ENCODE measurements at places on chromosomes 16 and 17. TPM values are rescaled to one million over a fixed set of nuclear protein-coding genes. Genes with fewer than 3 reads are reported as not detected.
A peak's percentile ranks its signal among the peaks of the same experiment; 100 is the strongest.

DNA sequence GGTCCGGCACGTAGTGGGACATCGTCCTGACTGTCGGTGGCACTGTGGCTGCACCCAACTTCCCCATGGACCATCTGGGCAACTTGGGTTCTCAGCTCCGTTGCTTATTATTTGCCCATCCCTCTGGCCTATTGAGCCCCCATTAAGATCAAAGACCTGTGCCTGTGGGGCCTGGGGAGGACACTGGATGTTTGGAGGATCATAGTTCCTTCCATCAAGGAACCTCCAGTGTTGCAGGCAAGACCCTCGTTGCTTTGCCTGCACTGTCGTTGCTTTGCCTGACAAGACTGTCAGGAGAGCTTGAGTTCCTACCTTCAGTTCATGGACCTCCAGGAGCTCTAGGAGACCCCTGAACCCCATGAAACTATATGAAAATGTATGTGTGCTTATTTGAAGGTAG is 127.2 kb downstream of the CCDC144A start:
- H3K4me1 ChIP-seq: no peaks in the 10 kb centered on the region
- no peaks in the 10 kb centered on the region for H3K36me3 ChIP-seq
- H3K27me3 ChIP-seq: no peaks in the 10 kb centered on the region
- no peak overlapping the region for H3K4me3 ChIP-seq

DNA sequence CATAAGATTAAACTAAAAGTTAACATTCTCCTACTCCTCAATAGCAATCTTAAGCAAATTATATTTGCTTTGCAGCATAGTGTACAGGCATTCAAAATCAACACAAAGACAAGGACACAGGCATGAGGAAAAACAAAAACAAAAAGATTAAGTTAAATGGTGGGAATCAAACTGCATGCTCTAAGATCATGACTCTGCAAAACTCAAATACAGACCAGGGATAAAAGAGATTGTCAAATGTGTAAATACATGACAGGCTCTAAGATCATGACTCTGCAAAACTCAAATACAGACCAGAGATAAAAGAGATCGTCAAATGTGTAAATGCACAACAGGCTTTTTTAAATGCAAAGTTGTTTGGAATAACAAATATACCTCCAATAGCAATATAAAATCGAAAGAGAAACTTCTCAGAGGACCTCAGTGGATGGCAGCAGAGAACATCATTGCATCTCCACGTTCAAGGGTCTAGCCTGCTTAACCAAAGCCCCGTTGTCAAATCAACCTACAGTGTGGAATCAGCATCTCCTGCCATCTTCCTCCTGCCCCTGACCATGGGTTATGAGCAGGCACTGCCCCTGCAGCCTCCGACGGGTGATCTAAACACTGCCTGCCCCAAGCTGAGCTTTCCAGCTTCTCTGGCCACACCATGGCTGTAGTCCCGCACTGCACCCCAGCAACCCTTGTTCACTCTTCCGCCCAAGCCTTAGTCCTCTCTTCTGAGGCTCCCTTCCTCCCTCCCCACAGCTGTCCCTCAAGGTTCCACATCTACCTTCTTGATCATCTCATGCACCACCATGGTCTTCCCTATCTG is 446.1 kb downstream of the SOX9 start:
- H3K4me1 ChIP-seq: no peaks in the 10 kb centered on the region
- no peak overlapping the region for H3K27ac ChIP-seq
- DNase-seq: no peak
- H3K36me3 ChIP-seq: no peaks in the 10 kb centered on the region
- no peaks in the 10 kb centered on the region for H3K27me3 ChIP-seq
- H3K4me3 ChIP-seq: no peak overlapping the region

DNA sequence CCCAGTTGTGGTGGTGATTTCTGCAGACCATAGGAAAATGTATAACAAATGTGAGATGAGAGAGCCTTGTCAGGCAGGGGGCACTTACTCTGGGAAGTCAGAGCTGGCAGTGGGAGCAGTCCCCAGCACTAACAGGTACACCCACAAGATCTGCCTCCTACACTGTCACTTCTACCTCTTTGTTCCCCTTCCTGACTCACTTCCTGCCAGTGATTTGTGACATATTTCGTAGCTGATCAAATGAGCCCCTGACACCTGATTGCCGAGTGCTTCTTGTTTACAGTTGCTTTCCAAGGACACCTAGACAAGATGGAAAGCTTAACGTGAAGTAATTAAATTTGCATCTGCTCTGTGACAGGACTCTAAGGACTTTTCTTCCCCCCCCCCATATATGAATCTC is 40.5 kb downstream of the FTO start:
- H3K27ac ChIP-seq: no peak overlapping the region
- no peaks in the 10 kb centered on the region for H3K36me3 ChIP-seq
- no peaks in the 10 kb centered on the region for H3K27me3 ChIP-seq
- H3K4me3 ChIP-seq: no peak overlapping the region

GRCh38 chr17:13537167-13537731 is 64.5 kb downstream of the HS3ST3A1 start:
- no peak for DNase-seq
- H3K27ac ChIP-seq: no peak overlapping the region
- H3K4me1 ChIP-seq: no peaks in the 10 kb centered on the region
- no peak overlapping the region for H3K4me3 ChIP-seq

DNA sequence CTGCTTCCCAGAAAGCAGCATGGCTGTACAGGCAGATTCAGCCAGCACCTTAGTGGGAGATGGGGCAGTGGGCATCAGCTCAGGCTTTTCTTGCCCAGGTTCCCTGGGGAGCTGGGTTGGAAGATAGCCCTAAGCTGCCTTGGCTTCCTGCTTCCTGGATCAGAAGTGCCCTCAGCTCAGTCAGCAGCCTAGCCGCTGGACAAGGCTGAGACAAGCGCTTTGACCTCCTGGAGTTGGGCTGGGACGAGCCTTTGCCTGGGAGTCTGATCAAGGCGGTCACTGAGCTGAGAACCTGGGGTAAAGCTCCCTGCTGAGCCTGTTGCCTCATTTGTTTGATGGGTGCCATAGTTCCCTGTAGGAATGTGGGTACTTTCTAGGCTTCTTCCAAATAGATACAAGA is 190.0 kb downstream of the RAB11FIP4 start:
- peaks cover 12% of the 10 kb centered on the region for H3K4me1 ChIP-seq
- H3K36me3 ChIP-seq: no peaks in the 10 kb centered on the region
- peak overlapping the region; percentile 39 for H3K27ac ChIP-seq
- H3K4me3 ChIP-seq: no peak overlapping the region
- H3K27me3 ChIP-seq: no peaks in the 10 kb centered on the region

DNA sequence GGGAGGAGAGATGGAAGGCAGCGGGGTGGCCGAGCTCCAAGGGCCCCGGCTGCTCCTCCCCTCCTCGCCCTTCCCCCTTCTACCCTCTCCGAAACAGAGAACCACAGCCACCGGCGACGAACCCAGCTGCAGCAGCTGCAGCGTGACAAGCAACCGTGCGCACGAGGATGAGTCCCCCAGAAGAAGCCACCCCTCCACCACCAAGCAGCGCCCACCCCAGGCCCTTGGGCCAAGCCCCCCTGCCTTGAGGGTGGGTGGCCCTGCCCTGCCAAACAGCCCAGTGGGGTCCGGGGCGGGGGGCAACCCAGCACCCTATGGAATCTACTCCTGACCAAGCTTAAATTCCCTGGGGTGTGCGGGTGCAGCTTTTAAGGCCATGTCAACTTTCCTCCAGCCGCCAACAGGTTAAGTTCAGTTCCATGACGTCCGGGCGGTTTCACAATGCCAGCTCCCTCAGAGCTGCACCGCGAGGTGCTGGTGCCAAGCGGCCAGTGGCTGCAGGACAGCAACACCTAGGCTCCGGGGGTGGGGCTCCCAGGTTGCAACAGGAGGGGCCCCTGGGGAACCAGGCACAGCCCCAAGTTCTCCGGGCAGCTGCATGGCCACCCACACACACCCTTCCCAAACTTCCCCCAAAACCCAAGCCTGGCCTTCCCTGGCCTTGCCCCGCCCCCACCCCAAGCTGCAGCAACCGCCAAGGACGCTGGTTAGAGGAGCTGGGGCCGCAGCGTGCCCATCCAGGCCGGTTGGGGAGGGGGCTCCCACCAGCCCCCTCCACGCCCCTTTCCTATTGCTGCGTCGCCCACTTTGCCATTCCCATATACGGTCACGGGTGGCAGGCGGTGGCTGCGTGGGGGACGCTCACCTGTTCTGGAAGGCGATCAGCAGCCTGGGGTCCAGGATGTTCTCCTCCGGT is 2.0 kb downstream of the CBX4 start:
- H3K4me1 ChIP-seq: peaks cover 23% of the 10 kb centered on the region
- H3K27ac ChIP-seq: no peak overlapping the region
- H3K4me3 ChIP-seq: peak overlapping the region; percentile 63
- H3K36me3 ChIP-seq: no peaks in the 10 kb centered on the region
- peak; percentile 43 for DNase-seq
- no peaks in the 10 kb centered on the region for H3K27me3 ChIP-seq

DNA sequence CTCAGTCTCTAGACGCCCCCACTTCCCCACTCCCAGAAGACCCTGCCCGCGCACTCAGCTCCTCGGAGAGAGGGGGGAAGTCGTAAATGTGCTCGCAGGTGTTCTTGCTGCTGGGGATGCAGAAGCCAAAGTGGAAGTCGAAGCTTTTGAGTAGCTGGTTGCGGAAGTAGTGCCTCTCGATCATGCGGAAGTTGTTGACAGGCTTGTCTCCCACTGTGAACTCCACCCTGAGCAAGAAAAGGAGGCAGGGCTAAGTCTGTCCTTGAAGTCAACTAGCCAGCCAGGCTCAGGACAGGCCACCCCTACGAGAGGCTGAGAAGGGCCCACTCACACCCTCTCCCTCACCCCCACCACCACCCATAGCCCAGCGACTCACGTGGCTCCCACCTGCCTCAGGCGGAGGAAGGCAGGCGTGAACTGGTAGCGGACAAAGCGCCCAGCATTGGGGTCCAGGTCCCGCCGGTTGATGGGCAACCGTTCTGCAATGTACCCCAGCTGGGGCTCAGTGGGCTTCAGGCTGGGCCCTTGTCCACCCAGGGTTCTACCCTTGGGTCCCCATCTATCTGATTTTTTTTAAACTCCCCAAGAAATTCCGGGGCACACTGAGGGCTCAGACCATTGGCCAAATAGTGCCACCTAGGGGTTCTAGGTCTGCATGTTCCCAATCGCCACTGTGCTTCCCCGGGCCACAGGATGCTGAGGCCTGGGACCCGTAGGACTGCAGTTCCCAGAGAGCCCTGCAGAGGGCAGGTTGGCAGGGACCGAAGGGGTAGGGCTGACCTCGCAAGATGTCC is 4.6 kb downstream of the UNC119 start:
- H3K27ac ChIP-seq: no peak overlapping the region
- H3K36me3 ChIP-seq: no peaks in the 10 kb centered on the region
- H3K4me1 ChIP-seq: peaks cover 6% of the 10 kb centered on the region

- H3K27me3 ChIP-seq: no peaks in the 10 kb centered on the region
- H3K4me1 ChIP-seq: no peaks in the 10 kb centered on the region
- H3K4me3 ChIP-seq: no peak overlapping the region
- H3K36me3 ChIP-seq: no peaks in the 10 kb centered on the region
- DNase-seq: no peak
- no peak overlapping the region for H3K27ac ChIP-seq
Measured at GRCh38 chr16:27769561-27770255, 219.8 kb downstream of the KATNIP start.

- no peak overlapping the region for H3K27ac ChIP-seq
- no peaks in the 10 kb centered on the region for H3K36me3 ChIP-seq
- no peaks in the 10 kb centered on the region for H3K27me3 ChIP-seq
- no peaks in the 10 kb centered on the region for H3K4me1 ChIP-seq
- no peak for DNase-seq
Measured at GRCh38 chr16:86800894-86801293, 222.5 kb downstream of the FOXL1 start.

DNA sequence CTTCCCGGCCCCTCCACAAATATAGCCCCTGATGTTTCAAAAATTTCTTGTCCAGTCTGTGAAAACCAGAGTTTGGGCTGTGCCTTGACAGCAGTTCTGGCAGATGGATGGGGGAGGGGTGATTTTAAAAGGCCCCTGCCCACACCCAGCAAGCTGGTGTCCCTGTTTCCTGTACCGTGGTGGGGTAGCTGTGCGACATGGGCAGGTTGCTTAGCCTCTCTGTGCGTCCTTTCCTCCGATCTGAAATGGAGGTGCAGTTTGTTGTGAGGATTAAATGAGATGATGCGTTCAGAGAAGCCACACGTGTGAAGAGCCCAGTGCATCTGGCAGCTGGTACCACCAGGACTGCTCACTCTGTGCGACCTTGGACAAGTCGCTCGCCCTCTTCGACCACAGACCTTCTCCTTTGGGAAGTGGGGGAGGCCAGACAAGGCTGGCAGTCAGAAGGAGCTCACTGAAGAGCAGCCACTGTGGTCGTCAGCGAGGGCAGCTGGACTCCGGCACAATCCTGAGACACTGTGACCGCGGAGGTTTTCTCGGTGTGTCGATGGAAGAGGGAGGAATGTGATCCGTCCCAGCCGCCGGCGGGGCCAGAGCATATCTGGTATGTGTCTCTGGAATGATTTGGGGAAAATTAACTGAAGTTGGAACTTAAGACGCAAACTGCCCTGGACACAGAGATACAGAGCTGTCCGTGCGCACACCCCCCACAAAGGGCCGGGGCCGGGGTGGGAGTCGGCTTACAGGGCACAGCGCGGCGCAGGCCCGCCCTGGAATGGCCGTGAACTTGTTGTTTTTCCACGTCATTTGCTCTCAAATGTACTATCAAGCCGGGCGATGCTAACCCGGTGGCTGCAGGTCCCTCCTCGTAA is 721 bp upstream of the WFIKKN2 start:
- peak overlapping the region; percentile 31 for H3K4me3 ChIP-seq
- H3K36me3 ChIP-seq: no peaks in the 10 kb centered on the region
- DNase-seq: no peak

DNA sequence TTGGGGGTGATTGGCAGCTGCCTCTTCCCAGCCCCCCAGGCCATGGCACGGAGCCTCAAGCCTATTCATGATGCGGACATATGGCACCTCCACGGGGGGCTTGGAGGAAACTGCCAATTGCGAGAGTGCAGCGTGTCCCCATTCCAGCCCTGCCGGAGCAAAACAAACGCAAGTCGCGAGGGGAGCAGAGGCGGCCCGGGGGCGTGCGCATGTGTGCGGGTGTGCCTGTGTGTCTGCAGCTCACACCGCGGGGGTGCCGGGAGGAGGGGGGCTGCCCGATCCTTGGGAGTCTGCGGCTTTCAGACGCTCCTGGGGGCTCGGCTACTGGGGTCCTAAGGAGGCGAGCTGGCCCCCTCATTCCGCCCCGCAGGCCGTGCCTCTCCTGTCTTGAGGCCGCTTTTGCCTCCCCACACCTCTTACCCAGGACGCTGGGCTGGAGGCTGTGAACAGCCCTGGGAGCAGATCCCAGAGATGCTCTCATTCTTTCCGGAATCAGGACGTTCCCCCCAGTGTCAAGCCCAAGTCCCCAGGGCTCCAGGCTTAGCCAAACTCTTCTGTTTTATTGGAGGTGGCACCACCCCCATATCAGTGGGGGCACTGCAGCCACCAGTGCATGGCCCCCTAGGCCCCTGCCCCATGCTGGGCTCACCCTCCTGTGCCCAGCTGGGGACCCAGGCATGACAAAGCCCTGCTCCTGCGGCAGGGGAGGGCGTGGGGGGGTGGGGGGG is 29.1 kb downstream of the ENDOV start:
- DNase-seq: no peak
- H3K36me3 ChIP-seq: no peaks in the 10 kb centered on the region
- H3K4me1 ChIP-seq: no peaks in the 10 kb centered on the region

GRCh38 chr16:17358355-17358754 is 112.4 kb downstream of the XYLT1 start:
- no peaks in the 10 kb centered on the region for H3K36me3 ChIP-seq
- H3K27me3 ChIP-seq: no peaks in the 10 kb centered on the region
- no peak for DNase-seq
- no peak overlapping the region for H3K4me3 ChIP-seq

CA7 gene
- total RNA-seq: not detected

SOST gene
- total RNA-seq: not detected

SLFN11 gene
- total RNA-seq: 40.8 TPM

CAPNS2 gene
- total RNA-seq: 0.53 TPM

FAM20A gene
- total RNA-seq: 65.5 TPM

STAT3 gene
- total RNA-seq: 118 TPM

SOX8 gene
- total RNA-seq: 0.40 TPM
